ENCODE measurements at places on chromosomes 11 and 22. TPM values are rescaled to one million over a fixed set of nuclear protein-coding genes. Genes with fewer than 3 reads are reported as not detected.

Gene TSKU
- 0.99 TPM for total RNA-seq

DNA sequence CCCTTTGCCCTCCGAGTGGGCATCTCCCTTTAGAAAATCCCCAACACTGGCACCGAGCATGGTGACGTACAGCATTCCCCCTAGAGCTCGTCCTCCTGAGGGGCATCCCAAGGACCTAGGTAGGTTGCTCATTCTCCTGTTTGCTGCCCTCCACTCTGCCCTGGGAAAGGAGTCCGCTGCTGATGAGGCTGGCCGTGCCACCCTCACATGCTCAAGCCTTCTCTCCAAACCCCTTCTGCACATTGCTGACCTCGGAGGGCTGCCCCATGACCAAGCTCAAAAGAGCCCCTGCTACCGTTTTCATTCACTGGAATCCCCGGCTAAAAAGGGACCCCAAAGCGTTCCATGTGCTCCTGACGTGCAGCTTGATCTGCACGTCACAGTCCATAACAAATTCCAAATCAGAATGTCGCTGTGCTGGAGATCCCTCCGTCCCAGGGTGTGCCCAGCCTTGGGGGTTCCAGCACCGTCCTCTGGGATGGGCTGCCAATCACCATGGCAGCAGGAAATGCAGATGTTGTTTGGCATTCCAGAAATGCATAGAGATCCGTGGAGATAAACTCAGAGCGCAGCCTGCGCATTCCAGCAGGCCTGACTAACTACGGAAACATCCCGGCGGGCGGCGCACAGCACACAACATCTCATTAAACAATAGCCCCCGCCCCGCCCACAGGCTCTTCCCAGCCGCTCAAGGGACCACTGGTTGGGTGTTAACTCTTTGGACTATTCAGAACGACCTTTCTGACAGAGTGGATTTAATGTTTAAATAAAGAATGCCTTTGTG is 26.3 kb upstream of the GNB1L start:
- H3K36me3 ChIP-seq: peaks cover 3% of the 10 kb centered on the region
- H3K27me3 ChIP-seq: no peaks in the 10 kb centered on the region
- no peak overlapping the region for H3K27ac ChIP-seq
- peaks cover 8% of the 10 kb centered on the region for H3K4me1 ChIP-seq
- no peak overlapping the region for H3K4me3 ChIP-seq

Gene OR2D2
- not detected for total RNA-seq

GRCh38 chr11:73012121-73012863 is 129.8 kb downstream of the FCHSD2 start:
- H3K27ac ChIP-seq: no peak overlapping the region
- no peak overlapping the region for H3K4me3 ChIP-seq
- no peaks in the 10 kb centered on the region for H3K27me3 ChIP-seq
- DNase-seq: no peak
- peaks cover 61% of the 10 kb centered on the region for H3K36me3 ChIP-seq

DNA sequence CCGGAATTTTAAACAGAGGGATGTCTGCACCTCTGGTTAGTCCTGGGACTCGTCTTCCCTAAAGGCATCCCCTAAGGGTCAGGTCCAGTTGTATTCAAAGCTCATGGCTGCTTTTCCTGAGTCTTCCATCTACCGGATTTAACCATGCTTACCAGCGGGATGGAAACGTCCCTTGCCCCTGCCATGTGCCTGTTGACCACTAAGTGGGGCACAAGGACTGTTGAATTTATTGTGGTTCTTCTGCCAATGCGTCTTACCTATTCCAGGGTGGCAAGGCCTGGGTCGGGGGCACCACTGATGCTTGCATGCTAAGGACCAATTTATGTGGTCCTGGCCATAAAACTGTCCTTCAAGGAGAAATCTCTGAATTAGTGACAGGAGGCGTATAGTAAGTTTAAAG is 25.6 kb downstream of the ANKRD42 start:
- no peaks in the 10 kb centered on the region for H3K36me3 ChIP-seq
- no peak for DNase-seq
- no peaks in the 10 kb centered on the region for H3K4me1 ChIP-seq
- H3K27ac ChIP-seq: no peak overlapping the region

- no peak overlapping the region for H3K4me3 ChIP-seq
- H3K4me1 ChIP-seq: peaks cover 39% of the 10 kb centered on the region
- peaks cover 30% of the 10 kb centered on the region for H3K36me3 ChIP-seq
- H3K27me3 ChIP-seq: no peaks in the 10 kb centered on the region
- no peak for DNase-seq
Measured at GRCh38 chr11:65529475-65530156, 4.7 kb downstream of the SCYL1 start.

Gene OR5M8
- not detected for total RNA-seq

Gene SF3B2
- total RNA-seq: 217 TPM

DNA sequence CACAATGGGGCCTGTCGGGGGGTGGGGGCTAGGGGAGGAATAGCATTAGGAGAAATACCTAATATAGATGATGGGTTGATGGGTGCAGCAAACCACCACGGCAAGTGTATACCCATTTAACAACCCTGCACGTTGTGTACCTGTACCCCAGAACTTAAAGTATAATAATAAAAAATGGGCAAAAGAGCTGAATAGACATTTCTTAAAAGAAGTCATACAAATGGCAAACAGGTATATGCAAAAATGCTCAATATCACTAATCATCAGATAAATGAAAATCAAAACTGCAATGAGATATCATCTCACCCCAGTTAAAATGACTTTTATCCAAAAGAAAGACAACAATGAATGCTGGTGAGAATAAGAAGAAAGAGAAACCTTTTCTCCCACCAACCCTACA is 363.7 kb upstream of the MPPED2 start:
- no peaks in the 10 kb centered on the region for H3K4me1 ChIP-seq
- no peaks in the 10 kb centered on the region for H3K27me3 ChIP-seq
- DNase-seq: no peak
- no peak overlapping the region for H3K4me3 ChIP-seq

Gene HTR3B
- not detected for total RNA-seq

Gene MMP12
- not detected for total RNA-seq

Gene CARNS1
- total RNA-seq: 1.2 TPM

Gene ASPHD2
- 8.5 TPM for total RNA-seq

DNA sequence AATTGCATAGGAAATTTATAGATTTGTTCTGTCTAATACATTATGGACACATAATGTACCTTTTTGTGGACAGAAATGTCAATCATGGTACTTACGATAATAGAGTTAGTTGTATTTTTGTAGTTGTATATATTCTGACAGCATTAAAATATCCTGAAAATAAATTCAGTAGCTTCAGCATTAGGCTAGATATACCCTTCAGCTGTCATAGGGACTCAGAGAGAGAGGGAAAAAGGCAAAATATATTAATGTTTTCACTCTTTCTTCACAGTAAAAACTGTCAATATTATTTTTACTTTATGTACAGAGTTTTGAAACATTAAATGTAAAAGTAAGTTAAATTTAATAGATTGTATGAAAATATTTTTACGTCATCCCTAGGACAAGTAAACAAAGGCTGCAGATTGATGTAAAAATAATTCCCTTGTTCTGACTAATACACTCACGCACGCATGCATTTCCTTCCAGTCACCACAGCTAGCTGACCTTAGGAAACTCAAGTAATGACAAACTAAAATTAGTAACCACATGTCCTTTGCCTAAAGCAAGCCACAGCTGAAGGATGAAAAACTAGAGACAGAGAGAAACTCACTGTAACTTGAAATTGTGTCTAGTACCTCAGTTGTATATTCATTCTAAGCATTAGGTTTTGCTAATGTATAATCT is 104.7 kb upstream of the CARD18 start:
- H3K27ac ChIP-seq: no peak overlapping the region
- peaks cover 2% of the 10 kb centered on the region for H3K27me3 ChIP-seq
- no peak overlapping the region for H3K4me3 ChIP-seq
- H3K4me1 ChIP-seq: no peaks in the 10 kb centered on the region

Gene SLC7A4
- 0.07 TPM for total RNA-seq

GRCh38 chr22:35054064-35054463 is 11.9 kb upstream of the ISX start:
- H3K27me3 ChIP-seq: no peaks in the 10 kb centered on the region
- H3K4me3 ChIP-seq: no peak overlapping the region
- H3K36me3 ChIP-seq: no peaks in the 10 kb centered on the region
- no peaks in the 10 kb centered on the region for H3K4me1 ChIP-seq
- no peak for DNase-seq
- no peak overlapping the region for H3K27ac ChIP-seq

DNA sequence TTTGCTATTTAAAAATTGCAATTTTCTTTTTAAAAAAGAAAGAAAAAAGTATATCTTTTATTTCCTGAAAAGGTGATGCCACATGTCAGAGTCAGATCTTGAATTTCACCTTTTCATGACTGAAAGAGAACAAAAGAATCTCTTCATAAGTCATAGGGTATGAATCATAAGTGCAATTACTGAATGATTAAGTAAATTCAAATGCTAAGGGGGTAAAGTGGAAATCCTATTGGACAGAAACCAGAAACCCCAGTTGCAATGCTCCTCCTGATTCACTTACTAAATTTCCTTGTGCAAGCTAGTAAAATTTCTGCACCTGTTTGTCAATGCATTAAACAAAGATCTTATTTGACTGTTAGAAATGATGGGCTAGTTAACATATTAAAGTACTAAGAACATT is 8.2 kb upstream of the PRRG4 start:
- no peak overlapping the region for H3K27ac ChIP-seq
- peaks cover 6% of the 10 kb centered on the region for H3K27me3 ChIP-seq
- no peaks in the 10 kb centered on the region for H3K36me3 ChIP-seq
- peaks cover 6% of the 10 kb centered on the region for H3K4me1 ChIP-seq
- DNase-seq: no peak

GRCh38 chr11:126696982-126697381 is 303.6 kb downstream of the KIRREL3 start:
- H3K27ac ChIP-seq: no peak overlapping the region
- H3K27me3 ChIP-seq: no peaks in the 10 kb centered on the region
- H3K4me1 ChIP-seq: no peaks in the 10 kb centered on the region
- no peaks in the 10 kb centered on the region for H3K36me3 ChIP-seq
- no peak overlapping the region for H3K4me3 ChIP-seq
- DNase-seq: no peak
